DMS79 (cell line): ENCODE measurements at places on chromosomes 2 and 18.

DNA sequence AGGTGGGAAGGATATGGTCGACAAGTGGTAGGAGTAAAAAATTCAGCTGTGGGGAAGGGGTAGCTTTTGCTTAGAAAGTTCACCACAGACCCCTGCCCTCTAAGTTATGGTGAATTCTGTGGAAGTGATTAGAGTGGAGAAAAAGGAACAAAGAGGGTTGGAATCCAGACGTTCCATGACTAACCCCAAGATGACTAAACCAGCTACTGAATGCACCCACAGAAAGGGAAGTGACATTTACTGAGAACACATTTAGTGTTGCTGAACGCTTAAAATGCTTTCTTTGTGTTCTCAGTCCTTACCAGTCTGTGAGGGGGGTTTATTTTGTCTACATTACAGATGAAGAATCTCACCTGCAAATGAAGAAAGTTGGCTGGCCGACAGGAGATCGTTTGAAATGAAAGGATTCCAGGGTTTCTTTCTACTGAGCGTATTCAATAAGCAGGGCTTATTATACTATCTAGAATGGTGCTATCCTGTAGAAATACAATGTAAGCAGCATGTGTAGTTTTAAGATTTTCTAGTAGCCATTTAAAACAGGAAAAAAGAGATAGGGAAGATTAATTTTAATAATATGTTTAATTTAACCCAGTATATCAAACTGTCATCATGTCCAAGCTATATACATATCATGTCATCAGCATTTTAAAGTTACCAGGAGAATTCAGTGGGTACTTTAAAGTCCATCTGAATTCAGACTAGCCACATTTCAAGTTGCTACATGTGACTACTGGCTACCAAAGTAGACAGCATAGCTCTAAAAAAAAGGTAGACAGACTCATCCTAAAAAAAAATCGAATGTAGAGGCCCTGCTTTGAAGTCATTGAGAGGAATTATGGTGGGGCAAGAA is 60.1 kb downstream of the LIMS1 start:
- no peak for DNase-seq

DNA sequence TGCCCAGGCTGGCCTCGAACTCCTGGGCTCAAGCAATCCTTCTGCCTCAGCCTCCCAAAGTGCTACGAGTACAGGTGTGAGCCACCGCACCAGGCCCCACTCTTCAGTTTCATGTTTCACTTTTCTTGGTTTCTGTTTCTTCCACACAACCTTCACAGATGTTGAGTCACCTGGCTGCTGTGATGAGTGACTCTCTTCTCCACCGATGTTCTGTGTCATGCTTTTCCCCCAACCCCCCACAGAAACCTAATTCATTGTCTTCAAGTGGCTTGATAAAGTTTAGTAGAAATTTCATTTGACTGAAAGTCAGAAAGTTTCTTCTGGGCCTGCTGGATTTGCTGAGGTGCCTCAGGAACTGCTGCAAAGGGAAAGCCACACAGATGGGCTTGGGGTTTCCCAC is 78.5 kb downstream of the SPHKAP start:
- DNase-seq: no peak

DNA sequence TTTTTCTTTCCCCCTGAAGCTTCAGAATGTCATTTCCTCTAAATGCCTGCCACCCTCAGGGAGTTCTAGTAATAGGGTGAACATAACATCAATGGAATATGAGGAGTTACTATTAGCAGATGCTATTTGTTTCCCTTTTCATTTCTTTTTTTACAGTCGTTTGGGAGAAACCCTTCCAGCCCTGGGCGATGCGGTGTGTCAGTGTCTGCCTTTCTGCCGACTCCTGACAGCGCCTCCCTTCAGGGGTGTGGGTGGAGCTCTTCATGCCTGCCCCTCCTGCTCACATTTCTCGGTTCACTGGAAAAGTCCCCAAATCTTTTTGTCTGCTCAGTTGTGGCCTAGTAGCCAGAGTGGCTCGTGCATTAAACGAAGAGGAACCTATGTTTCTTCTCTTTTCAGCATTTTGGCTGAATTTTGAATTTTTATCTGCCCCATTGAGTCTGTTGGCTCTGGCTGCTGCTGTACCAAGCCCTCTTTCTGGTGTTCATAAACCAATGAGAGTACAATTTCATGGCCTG is 72.3 kb downstream of the FMNL2 start:
- no peak for DNase-seq

GRCh38 chr2:230824406-230824978 is 40.2 kb upstream of the ITM2C start:
- peak; percentile 30 for DNase-seq

DNA sequence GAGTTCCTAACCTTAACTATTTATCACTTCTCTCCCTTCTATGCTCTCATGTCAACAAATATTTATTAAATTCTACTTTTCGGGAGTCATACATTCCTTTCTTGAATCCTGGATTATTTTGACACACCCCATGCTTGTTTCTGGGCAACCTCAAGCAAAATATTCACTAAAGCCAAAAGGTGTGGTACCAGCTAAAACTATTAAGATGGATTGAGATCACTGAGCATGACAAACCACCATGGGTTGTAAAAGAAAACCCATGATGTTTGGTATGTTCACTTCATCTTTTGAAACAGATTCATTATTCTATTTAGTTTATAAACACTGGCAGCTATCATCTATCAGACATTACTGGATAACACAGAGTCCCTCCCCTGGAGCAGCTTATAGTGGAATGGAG is 32.5 kb downstream of the DPP4 start:
- no peak for DNase-seq

- no peak for DNase-seq
These were observed 51.5 kb upstream of the NXPH2 start for GRCh38 chr2:138831691-138832090.

DNA sequence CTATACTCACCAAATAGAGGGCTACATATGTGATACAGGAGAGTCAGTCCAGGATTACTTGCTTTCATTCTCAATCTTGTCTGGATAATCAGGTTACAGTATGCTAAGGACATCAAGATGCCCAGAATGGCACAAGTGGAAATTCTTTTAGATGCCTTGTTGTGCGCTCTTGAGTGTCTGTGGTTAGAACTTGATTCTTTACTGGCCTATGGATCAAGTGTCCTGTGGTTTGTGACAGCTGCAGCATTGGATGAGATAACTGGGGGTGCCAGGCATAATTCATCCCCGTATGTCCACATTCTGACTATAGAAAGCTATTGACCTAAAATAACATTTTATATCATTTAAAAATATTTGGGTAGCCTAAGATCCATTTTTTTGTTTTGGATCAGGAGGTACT is 40.1 kb downstream of the CDC42EP3 start:
- DNase-seq: peak; percentile 91

- peak; percentile 60 for DNase-seq
These were observed 85.3 kb upstream of the EFEMP1 start for GRCh38 chr2:56008661-56009431.
